ENCODE measurements at places on chromosomes 16 and 17. TPM values are rescaled to one million over a fixed set of nuclear protein-coding genes. Genes with fewer than 3 reads are reported as not detected.

DNA sequence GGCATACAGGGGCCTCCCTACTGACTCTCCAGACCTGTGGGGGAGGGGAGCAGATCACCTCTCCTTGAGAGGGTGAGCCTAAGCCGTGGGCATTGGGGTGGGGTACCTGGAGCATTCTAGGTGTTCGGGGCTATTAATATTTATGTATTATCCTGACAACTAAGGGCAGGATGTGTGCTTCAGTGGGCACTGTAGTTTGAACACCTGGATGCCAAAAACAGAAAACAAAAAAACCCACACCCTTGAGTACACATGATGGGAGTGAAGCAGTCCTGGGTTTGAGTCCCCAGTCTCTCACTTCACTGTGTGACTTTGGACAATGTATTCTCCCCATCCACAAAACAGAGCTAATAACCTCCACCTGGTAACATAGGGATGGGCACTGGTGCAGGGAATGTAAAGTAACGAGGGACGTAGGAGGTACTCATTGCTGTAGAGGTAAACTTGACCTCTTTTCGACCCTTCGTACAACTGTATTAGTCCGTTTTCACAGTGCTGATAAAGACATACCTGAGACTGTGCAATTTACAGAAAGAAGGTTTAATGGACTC is 257.8 kb downstream of the CPPED1 start:
- no peak for DNase-seq

Gene NPIPA8
- polyA plus RNA-seq: not detected

Gene TRAF7
- polyA plus RNA-seq: 27.3 TPM

Gene ADCY9
- 134 TPM for polyA plus RNA-seq

- no peak for DNase-seq
Measured at GRCh38 chr16:79013930-79014660, 586.4 kb downstream of the MAF start.

DNA sequence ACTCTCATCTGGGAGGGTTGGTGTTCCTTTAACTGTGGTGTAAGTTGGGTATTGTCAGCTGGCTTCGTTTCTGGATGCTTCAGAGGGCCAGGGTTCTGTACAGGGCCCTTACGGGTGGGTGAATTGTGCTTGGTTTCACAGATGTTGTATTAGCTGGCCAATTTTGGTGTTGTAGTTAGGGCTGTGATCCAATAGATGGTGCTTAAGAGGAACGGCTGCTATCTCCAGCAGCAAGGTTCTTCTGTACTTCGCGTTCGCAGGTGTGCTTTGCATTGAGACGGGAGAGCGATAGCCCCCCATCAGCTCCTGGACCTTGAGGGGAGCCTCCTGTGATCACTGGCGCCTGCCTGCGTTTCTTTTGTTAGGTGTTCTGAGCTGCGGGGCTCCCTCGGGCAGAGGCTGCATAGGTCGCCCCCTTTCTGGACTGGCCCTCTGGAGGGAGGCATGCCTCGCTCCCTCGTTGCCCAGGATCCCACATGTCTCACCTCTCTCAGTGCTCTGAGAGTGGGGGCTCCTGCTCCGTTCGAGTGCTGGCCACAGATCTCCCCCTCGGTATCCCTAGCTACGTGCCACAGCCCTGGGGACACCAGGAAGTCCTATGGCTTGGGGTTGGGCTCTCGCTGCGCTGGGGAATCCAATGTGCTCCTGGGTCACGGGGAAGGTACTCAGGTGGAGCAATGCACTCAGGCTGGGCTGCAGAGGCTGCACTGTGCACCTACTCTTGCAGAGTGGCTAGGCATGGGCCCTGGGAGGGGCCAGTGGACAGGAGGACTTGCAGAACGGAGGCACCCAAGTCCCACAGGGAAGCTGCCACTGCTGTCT is 837 bp upstream of the PRDM7 start:
- DNase-seq: no peak

GRCh38 chr17:2138761-2139160 is 83.9 kb downstream of the HIC1 start:
- DNase-seq: peak; percentile 32

GRCh38 chr17:1908699-1909309 is 79.0 kb downstream of the RPA1 start:
- DNase-seq: peak; percentile 66

Gene DNAAF8
- polyA plus RNA-seq: 1.8 TPM

DNA sequence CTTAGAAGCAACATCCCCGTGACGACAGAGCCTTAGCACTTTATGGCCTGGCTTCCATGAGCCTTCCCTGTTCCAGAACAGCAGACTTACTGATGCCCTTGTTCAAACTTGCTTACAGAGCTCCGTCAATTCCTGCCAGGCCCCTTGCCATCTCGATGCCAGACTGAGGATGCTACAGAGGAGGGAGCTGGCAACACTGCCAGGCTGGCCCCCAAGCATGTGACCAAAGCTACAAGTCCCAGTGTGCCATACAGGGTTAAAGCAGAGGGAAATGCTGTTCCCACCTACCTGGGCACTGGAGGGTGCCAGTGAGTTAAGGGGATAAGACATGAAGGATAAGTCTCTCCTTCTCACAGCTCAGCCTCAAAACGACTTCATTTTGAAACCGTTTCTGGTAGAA is 33.5 kb upstream of the SREBF1 start:
- no peak for DNase-seq

- no peak for DNase-seq
Measured at GRCh38 chr17:77054936-77055335, 85.8 kb upstream of the SEC14L1 start.

Gene PPP4C
- polyA plus RNA-seq: 130 TPM

DNA sequence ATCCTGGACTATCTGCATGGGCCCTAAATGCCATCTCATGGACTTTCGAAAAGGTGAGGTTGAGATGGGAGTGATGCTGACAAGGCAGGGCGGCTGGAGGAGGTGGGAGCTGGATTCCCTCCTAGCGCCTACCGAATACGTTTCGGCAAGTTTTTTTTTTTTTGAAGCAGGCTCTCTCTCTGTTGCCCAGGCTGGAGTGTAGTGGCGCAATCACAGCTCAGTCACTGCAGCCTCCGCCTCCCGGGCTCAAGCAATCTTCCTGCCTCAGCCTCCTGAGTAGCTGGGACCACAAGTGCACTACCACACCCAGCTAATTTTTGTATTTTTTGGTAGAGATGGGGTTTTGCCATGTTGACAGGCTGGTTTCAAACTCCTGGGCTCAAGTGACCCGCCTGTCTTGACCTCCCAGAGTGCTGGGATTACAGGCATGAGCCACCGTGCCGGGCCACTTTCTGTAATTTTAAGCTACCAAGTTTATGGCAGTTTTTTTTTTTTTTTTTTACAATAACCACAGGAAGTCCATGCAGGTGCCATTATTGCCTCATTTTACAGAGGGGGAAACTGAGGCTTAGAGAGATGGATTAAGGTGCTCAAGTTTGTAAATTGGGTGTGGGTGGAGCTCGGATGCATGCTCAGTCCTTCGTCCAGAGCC is 246.4 kb downstream of the PRKCA start:
- DNase-seq: no peak

Data from psoas muscle (tissue), 8 donors.